Activated CD4-positive, alpha-beta memory T cell treated with anti-CD3 and anti-CD28 coated beads for 36 hours (primary cell): ENCODE measurements at places on chromosomes 12 and 14. TPM values are rescaled to one million over a fixed set of nuclear protein-coding genes. Genes with fewer than 3 reads are reported as not detected.

- no peak for DNase-seq
Observed at GRCh38 chr14:63147018-63147417, 57.2 kb upstream of the RHOJ start.

- no peak for DNase-seq
Observed at GRCh38 chr12:66596199-66596598, 82.7 kb downstream of the GRIP1 start.

GRCh38 chr12:123900871-123901376 is 71.7 kb downstream of the CCDC92 start:
- peak; percentile 26 for DNase-seq

GRCh38 chr14:34359420-34360117 is 102.5 kb downstream of the SPTSSA start:
- no peak for DNase-seq

GRCh38 chr14:100786576-100787219 is 39.2 kb upstream of the MEG3 start:
- no peak for DNase-seq

DNA sequence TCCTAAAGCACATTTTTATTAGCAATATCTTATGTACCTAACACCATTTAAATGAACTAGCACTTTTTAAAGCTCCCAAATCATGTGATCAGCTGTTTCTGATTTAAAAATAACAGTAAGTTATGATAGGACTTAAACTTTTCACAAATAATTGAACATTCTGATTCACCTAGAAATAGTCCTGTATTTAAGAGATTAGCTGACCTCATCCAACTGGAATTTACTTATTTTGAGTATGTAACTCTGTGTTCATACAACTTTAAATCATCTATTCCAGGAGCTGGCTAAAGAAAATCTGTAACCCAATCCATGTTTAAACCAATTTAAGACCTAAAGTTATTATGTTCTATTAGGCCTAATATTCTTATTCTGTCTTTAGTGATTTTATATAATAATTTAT is 184.3 kb downstream of the CCDC91 start:
- no peak for DNase-seq

GRCh38 chr12:52636592-52637258 is 15.3 kb downstream of the KRT2 start:
- DNase-seq = no peak

DNA sequence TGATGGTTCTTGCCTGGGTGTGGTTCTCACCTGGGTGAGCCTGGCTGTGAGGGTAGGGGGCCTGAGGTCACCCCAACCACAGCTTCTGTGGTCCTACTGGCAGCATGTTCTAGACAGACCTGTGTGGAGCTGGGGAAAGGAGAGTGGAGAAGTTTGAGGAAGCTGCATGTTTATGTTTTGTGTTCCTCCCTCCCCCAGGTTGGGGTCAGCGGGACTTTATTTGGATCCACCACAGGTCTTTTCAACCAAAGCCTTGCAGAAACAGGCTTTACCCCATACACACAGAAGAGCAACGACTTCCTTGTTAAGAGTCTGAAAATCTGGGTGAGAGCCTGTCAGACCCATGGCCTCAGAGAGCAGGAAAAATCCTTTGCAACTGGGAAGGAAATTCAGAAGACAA is 5.6 kb downstream of the CD9 start:
- DNase-seq = no peak

- DNase-seq = no peak
Observed at GRCh38 chr14:82501554-82501953, 967.9 kb upstream of the SEL1L start.

DNA sequence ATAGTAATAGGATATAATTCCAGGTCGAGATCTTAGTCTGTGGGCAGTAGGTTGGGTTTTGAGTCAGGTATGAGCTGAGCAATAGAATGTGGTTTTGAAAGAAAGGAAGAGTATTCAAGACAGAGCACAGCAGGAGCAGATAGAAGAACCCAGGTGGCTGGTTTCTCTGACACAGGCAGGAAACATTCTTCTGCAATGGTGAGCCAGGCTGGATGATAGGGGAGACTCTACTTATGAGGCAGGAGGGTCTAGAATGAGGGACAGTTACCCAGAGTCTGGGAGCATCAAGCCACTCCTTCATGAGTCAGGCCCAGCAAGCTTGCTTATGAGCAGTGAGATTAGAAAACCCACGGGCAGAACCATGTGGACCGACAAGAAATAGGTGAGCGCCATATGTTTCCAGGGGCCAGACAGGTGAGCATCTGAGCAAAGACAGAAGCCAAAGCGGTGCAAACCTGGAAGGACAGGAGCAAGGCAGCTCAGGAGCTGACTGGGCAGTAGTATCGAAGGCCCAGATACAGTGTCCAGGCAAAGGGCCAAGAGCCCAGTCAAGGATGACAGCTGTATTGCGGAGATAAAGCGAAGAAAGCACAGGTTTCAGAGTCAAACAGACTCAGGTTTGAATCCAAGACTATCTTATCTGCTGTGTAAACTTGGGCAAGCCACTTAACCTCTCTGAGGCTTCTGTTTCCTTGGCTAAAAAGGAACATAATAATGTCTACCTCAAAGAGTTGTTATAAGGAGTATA is 22.5 kb upstream of the PCNX1 start:
- peak; percentile 63 for DNase-seq

- no peak for DNase-seq
Observed at GRCh38 chr14:22524115-22524783, 64.8 kb downstream of the DAD1 start.

DNA sequence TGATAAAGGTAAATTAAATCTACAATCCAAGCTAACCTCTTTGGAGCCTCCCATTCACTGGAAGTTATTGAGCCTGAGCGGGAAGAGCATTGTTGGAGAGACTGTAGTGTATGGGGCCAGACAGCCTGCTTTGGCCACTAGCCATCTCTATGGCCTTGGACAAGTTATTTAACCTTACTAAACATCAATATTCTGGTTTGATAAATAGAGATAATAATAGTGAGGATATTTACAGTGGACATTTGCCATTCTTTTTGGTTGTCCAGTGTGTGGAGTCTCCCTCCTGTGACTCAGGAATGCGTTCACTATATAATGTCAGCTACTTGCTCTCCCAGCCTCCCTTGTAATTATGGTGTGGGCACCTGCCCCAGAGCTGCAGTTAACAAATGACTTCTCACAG is 216.1 kb downstream of the SLC38A4 start:
- DNase-seq = no peak

GRCh38 chr12:11876307-11876706 is 194.4 kb upstream of the BCL2L14 start:
- DNase-seq = no peak

GRCh38 chr12:53736592-53736991 is 9.3 kb upstream of the CALCOCO1 start:
- no peak for DNase-seq

DNA sequence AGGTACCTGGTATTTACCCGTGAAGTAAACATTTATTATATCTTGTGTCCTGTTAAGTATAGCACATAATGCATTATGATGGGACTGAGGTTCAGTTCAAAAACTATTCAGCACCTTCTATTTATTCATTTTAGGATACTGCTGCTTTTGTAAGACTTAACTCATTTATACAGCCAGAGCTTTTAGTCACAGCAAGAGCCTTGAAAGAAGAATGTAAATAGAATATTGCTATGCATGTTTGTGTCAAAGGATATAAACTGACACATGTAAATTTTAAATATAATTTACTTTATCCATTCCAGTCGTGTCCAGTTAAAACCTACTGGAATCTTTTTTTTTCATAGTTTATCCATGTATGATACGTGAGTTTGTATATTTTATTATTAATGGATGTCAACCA is 168.8 kb downstream of the FUT8 start:
- DNase-seq = no peak

- DNase-seq = no peak
Observed at GRCh38 chr14:55819610-55820304, 239.8 kb downstream of the KTN1 start.

The PRPH gene
- not detected for total RNA-seq

The ACSM4 gene
- total RNA-seq = not detected

The RAD9B gene
- 1.1 TPM for total RNA-seq

The KRT79 gene
- total RNA-seq = not detected

The HHIPL1 gene
- 0.38 TPM for total RNA-seq

The CYP27B1 gene
- total RNA-seq = 8.2 TPM
